Stimulated activated CD4-positive, alpha-beta T cell treated with anti-CD3 and anti-CD28 coated beads, Interleukin-4, amount 100 ng/mL, for 4 hours (primary cell): ENCODE measurements at places on chromosomes 6 and 20.

- no peak for DNase-seq
Measured at GRCh38 chr6:8194490-8194889, 92.1 kb upstream of the EEF1E1 start.

GRCh38 chr20:63501818-63502670 is 3.2 kb upstream of the EEF1A2 start:
- DNase-seq = no peak

GRCh38 chr20:18775633-18776032 is 38.0 kb upstream of the SCP2D1 start:
- no peak for DNase-seq

DNA sequence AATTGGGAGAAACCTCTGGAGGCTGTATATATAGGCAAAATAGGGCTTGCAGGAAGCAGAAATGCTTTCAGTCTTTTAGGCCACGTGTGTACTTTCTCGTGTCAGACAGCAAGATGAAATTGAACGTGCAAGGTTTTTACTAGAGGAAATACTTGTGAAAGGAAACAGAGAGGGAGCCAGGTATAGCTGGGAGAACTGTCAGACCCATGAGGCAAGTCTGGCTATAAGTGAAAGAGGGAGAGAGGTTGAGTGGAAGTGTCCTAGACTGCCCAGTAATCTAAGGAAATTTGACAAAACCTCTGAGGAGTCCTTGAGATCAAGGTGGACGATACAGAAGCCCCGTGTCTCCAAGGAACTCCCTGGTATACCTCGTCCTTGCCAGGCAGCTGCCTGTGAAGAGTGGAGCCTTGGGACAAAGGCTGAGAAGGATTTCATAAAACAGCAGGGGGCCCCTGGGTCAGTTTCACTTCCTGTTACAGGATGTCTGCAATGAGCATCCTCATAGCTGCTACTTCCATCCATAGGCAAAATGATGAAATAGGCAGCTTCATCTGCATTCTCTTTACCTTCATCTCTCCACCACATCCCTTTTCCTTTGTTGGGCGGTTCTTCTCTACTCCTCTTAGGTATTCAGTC is 114.4 kb upstream of the MAP3K7 start:
- no peak for DNase-seq

DNA sequence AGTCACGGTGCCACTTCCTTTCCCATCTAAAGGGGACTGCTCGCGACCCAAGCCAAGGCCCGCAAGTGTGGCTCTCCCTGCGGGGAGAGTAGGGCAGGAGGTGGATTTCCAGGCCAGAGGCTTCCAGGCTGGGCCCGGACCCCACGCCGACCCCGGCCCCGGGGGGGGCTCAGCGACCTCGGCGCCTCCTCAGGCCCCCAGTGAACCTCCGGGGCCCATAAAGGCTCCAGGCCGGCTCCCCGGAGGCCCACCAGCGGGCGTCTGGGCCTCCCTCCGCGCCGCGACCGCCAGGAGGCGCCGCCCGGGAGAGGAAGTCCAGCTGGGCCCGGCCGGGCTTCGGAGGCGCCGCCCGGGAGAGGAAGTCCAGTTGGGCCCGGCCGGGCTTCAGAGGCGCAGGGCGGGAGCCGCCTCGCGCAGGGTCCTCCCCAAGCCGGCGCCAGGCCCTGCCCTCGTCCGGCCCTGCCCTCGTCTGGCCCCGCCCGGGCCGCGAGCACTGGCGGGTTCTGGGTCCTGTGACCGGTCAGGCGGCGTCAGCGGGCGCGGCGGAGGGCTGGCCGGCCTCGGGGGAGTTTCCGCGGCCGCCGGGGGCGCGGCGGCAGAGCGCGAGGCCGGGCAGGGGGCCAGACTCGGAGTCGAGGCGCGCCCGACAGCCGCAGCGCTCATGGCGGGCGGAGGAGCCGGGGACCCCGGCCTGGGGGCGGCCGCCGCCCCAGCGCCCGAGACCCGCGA is at the start of gene RAB32:
RAB32 (plus strand) TSS at position 623 of the 729 bp plus-strand sequence; CDS start at position 662, 39 bp downstream.
- DNase-seq = no peak

- DNase-seq = no peak
Measured at GRCh38 chr6:6522709-6523108, 65.8 kb upstream of the LY86 start.

DNA sequence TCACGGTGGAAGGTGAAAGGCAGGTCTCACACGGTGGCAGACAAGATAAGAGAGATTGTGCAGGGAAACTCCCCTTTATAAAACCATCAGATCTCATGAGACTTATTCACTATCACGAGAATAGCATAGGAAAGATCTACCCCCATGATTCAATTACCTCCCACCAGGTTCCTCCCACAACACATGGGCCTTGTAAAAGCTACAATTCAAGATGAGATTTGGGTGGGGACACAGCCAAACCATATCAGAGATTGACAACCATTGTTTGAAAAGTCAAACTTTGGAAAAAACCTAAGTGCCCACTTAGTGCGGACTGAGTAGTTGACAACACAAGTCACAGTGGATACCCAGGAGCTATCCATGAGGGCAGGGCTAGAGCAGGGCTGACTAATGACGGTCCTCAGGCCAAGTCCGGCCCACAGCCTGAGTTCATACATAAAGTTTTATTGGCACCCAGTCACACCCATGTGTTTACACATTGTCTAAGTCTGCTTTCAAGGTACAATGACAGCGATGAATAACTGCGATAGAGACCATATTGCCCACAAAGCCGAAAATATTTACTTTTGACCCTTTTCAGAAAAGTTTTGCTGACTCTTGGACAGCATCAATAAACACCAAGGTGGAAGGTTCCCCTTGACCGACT is 33.8 kb upstream of the PMEPA1 start:
- DNase-seq = no peak

- no peak for DNase-seq
Measured at GRCh38 chr6:161082215-161082614, 90.6 kb downstream of the MAP3K4 start.

DNA sequence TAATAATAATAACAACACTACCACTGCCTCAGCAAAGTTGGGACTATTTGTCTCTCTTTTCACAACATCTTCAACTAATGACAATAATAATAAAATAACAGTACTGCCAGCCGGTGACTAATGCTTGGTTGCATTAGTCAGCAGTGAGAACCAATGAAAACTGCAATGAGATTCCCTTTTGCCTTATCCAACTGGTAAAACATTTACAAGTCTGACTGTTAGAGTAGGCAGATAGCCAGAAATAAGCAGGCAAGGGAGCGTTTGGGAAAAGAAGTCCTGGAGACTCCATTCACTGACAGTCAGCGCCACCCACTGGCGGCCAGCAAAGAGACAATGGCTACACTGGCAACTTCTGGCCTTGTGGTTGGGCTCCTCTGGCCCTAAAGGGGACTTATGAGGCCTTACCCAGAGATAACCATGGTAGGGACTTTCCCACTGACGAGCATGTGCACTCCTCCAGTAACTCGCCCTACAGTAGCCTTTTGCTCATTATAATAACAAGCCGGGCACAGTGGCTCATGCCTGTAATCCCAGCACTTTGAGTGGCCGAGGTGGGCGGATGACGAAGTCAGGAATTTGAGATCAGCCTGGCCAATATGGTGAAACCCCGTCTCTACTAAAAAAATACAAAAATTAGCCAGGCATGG is 3.4 kb upstream of the NSFL1C start:
- DNase-seq = no peak

DNA sequence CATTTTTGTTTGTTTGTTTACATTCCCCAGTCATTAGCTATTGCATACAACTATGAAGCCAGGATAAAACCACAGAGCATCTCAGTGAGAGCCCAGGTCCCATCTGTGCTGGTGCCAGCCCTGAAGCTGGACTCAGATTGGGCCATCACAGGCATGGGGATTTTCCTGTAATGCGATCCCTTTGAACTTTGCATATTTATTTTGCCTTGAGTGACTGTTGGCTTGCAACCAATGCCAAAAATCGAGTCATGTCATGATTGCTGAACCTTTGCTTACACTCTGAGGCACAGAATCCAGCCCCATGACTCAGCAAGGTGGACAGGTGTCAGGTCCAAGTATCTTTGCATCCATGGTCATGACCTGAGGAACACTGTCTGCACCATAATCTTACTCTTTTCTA is 46.2 kb upstream of the GGTLC1 start:
- DNase-seq = no peak

- no peak for DNase-seq
Measured at GRCh38 chr20:44489931-44490330, 14.3 kb downstream of the TTPAL start.

DNA sequence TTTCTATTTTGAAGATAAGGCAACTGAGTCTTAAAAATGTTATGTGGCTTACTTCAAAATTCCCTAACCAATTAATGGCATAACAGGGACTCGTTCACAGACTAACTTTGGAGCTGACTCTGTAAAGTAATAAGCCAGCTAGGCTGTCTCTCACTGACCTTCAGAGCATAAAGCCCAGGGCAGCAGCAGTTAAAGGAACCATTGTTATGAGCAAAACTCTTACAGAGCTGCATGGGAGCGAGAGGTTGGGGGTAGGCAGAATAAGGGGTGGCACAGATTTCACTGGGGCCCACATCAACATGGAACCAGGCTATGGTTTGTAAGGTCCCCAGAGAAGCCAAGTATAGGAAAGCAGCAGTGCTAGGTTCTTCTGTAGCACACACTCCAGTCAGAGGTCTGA is 637.8 kb downstream of the RFPL4B start:
- no peak for DNase-seq

DNA sequence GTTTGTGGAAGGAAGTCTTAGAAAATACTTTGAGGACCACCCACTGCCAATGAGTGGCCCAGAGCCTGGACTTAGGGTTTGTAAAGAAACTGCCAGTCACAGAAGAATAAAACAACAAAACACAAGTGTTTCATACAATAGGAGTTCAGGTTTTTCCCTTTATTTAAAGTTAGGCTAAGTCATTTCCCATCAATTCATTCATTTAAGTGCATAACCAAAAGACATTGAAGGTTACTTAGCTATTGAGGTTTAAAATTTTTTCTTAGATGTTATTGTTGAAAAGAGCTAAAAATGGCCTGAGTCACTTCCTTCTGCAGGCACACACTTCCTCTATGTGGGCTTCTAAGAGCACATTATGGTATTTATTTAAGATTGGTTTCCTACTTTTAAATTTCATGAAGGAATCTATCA is 54.2 kb downstream of the ARMC2 start:
- DNase-seq = no peak

GRCh38 chr6:111994791-111995190 is 59.1 kb upstream of the CCN6 start:
- DNase-seq = no peak

DNA sequence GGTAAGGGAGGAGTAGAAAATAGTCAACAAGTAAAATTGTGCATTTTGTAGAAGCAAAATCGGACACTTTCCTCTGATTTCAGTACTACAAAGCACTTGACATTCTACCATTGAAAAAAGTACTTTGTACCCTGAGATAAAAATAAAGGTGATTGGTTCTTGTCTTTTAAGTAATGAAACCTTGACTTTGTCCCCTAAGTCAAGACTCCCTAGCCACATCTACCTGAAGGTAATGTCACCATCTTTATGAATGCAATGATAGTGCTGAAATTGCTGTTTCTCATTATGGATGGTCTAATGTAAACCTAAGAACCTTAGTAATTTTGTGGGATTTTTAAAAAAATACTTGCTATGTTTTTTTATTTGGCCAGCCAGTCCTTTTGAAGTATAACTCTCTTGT is 2.4 kb upstream of the MAN1A1 start:
- DNase-seq = no peak

DNA sequence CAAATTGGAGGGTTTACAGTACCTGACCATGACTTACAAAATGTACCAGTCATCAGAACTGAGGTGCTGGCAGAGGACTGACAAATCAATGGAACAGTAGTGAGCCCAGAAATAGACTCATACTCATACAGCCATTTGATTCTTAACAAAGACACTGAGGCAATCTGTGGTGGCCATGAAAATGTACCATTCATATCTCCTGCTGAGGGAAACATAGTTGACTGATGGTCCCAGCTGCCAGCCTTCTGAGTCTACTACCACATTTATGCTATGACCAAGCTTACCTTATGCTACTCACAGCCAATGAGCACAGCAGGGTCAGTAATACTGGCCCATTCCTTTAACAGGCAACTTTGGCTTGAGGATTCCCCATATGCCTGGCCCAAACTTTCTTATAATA is 88.6 kb downstream of the WASF1 start:
- DNase-seq = no peak

GRCh38 chr20:52379723-52380336 is 188.3 kb upstream of the ZFP64 start:
- DNase-seq = peak; percentile 7

- no peak for DNase-seq
Measured at GRCh38 chr6:161963634-161964234, 689.9 kb upstream of the AGPAT4 start.

DNA sequence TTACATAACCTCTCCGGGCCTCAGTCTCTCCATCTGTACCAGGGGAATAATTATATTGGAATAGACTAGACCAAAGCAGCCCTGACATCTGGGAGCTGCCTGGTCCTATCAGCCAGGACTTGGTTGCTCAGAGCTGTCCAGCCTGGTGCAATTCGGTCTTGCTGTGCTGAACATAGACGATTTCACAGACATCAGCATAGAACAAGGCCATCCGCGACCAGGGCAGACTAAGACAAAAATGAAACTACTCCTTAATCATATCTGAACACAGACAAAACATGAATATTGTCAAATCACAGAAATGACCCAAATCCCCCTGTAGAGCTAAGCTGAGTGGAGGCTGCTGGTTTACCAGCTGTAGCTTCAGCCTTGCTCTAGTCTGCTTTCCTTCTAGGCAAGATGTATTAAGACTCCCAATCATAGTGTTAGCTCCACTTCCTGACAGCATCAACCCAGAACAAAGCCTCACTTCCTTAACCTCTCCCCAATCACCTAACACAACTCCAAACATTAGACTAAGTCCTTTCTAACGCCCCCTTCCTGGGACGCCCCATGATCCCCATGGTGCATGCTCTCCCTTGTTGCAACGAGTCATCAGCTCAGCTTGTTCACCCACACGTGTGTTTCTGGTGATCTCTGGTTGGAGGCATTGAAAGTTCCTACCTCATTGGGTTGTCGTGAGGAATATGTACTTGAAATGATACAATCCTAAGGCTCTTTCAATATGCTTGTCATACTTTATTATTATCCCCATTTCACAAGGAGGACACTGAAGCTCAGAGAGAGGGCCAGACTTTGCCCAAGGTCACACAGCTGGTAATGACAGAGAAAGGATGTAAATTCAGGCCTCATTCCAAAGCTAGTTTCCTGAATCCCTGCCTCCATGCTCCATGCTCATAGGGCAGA is 3.5 kb upstream of the MAPK13 start:
- peak; percentile 19 for DNase-seq

- DNase-seq = no peak
Measured at GRCh38 chr6:156852147-156852857, 75.1 kb downstream of the ARID1B start.

- no peak for DNase-seq
Measured at GRCh38 chr6:19571176-19571575, 266.0 kb upstream of the ID4 start.

GRCh38 chr6:124423621-124424020 is 538.6 kb upstream of the RNF217 start:
- no peak for DNase-seq

DNA sequence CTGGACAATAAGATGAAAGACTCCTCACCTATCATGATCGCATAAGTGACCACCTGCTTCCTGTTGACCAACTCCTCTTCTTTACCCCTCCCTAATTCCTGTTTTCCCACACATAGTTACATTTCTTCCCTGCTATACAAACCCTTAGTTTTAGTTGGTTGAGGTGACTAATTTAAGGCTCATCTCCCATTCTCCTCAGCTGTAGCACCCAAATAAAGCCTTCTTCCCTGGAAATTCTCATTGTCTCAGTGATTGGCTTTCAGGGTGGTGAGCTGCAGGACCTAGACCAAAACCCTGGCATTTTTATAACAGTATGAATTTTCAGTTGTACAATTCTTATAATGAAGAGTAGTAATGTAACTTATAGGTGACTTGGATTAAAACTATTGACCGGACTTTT is 2.1 kb downstream of the FKBP1C start:
- no peak for DNase-seq
